ENCODE measurements at places on chromosomes 6 and 20.
A peak's percentile ranks its signal among the peaks of the same experiment; 100 is the strongest.

GRCh38 chr20:5590899-5591298, 159.3 kb upstream of the SHLD1 start:
- no peak for DNase-seq

DNA sequence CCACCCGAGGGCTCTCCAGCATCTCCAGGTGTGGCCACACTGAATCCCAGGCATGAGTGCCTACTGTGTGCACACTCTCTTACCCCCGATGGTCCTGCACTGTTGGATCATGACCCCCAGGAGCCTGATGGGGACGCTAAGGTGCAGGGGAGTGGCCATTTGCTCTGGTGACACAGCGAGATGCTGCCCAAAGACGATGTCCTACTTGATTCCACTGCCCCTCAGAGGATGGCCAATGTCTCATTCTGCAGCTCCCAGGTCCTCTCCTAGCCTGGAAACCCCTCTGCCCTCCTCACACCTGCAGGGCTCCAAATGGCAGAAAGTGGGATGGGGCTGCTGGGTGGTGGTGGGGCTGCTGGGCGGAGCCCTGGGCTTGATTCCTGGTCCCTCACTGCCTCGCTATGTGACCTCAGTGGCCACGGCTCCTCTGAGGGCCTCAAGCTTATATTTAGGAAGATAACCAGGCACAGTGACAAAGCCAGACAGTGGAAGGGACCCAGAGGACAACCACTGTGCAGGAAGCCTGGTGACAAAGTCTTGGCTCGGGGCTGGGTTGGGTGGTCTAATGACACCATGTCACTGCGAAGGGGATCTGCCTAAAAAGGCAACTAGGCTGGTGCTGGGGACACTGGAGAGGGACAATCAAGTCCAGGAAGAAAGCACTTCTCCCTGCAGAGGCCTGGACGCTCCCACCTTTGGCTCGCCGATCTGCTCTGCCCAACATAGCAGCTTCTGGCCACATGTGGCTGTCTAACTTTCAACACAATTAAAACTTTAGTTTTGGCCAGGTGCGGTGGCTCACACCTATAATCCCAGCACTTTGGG, 28.4 kb downstream of the TGM2 start:
- no peak for DNase-seq

DNA sequence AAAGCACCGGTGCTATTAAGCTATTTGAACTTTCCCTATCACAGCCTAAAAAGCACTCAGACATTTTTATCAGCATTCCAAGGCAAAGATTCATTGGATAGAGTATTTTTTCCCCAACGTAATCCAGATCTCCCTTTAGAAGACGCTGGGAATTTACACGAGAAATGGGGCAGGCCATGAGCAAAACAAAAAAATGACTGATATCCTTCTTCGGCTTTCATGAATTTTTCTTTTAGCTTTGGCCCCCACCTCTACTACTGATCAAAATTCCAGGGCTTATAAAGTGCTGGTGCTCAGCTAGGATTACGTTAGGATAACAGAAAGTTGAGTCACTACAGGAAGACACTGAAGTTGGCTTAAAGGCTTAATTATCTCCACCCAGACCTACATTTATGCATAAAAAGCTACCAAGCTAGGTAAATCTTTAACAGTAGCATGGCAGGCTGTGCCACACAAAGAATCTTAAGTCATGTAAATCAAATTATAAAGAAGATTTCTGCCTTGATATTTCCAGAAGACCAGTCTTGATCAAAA, 418.5 kb upstream of the BTBD3 start:
- DNase-seq = no peak

- DNase-seq = peak; percentile 85
Observed at GRCh38 chr6:30344868-30345671, at the start of gene RPP21. RPP21 (plus strand) TSS chr6:30345156; CDS start chr6:30345172, 16 bp downstream.

DNA sequence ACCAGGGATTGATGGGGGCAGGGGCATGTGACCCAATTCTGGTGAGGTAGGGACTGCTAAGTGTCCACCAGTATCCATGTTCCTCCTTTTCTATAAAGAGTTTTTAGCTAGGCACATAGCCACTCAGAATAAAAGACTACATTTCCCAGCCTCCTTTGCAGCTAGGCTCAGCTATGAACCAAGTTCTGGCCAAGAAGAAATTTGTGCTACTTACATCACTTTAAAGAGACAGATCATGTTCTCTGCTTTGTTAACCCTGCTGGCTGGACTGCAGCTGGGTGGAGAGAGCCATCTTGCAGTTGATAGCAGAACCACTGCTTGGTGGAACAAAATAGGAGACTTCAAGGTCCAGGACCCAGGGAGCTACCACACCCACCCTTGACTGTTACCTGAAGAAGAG, 5.3 kb upstream of the CCM2L start:
- DNase-seq = peak; percentile 17

DNA sequence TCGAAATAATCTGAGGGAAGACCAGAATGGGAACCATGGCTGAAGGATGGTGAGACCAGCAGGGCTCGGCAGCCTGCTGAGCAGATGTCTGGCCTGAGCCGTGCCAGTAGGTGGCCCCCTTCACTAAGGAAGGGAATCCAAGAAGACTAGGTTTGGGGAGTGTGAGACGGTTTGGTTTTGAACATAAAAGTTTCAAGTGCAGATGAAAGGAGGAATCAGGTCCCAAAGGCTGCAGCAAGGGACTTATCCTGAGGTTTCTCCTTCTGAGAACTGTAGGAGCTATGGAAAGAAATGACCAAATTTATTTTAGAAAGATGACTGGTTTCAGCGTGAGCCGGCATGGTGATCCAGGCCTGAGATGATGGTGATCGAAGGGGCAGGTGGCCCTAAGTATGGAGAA, 4.6 kb upstream of the OSER1 start:
- peak; percentile 72 for DNase-seq

DNA sequence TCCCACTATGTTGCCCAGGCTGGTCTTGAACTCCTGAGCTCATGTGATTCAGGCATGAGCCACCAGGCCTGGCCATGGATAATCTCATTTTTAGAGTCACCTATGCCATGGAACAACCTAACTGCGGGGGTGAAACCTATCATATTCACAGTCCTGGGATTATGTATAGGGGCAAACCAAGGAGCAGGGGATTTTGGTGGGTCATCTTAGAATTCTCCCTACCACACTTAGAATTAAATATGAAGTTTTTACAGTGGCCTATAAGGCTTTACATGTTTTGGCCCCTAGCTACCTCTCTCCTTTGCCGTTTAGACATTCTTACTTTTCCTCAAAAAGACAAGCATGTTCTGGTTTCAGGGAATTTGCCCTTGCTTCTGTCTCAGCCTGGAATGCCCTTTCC, 20.6 kb upstream of the VEGFA start:
- DNase-seq = no peak

DNA sequence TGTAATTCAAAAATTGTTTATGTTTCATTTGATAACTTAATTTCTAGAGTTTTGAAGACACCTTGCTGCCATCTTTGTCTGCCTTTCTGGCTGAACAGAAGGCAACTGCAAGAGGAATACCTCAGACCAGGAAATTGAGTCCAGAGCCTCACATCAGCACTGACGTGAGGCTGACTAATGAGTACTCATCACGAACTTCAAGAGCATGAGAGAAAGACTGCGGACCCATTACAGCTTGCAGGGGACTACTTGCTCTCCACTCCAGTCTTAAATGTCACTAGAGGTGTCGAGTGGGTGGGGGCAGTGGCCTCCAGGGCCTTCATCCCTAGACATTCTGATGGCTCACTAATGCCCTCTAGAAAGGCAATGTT, 109.5 kb upstream of the SSTR4 start:
- DNase-seq = peak; percentile 33

- DNase-seq = no peak
Observed at GRCh38 chr20:44390280-44390679, 34.8 kb downstream of the HNF4A start.

DNA sequence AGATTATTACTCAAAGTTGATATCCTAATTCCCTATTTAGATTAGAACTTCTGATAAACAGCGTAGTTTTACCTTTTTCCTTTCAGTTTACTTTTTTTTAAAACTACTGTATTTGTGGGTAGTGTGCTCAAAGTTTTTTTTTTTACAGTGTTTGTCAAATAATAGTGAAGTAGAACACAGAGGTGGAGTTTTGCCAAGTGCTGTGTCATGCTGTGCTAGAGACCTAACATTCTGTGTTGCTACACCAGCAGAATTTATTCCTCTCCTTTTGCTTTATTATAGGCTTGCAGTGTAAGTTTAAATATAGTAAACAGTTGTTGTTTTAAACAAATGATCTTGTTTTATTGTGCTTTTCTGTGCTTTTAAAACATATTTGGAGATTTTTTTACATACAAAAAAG, 125.4 kb downstream of the HIVEP1 start:
- no peak for DNase-seq

DNA sequence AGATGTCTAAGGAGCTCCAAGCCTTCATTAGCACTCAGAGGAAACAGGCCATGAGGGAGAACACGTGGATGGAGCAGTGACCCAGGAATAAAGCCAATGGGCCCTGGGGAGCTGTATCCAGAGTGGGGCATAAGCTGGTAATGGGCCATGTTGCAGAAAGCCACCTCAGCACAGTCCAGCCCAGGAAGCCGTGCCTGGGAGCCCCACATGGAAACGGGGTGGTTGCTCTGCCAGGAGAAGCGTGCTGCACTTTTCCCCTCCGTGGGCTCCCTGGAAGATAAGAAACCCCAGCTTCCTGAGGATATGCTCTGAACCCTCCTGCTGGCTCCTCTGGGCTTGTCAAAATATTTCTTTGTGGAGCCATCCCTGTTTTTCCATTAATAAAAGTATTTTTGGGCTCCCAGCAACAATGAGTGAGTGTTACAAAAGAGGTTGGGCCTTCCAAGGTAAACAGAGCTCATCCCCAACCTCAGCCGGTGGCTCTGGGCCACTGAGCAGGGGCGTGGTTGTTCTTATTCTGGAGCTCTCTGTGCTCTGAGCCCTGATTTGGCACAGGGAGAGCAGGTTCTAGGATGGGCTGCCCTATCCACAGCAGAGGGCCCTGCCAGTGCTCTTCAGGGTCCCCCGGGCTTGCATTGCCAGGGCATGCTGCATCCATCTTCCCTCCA, 31.2 kb upstream of the NFATC2 start:
- no peak for DNase-seq

DNA sequence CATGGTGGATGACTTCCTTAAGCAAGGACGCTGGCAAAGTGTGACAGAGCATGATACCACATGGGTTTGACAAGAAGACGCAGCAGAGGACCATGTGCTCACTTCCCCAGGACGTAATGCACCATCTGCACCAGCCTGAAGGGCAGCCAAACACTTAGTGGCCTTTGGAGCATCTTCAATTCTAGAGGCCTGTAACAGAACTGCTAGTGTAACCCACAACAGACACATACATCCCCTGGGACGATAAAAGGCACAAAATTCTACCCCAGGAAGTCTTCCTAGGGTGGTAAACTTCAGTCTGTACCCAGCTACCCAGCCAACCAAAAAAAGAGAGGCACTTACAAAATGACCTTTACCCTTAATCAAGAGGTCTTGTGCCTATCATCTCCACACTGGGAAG, 9.2 kb upstream of the CPNE1 start:
- DNase-seq = no peak

GRCh38 chr20:59495894-59496510, 108.3 kb upstream of the PHACTR3 start:
- peak; percentile 79 for DNase-seq

- DNase-seq = no peak
Observed at GRCh38 chr6:147479857-147480256, 28.6 kb upstream of the SAMD5 start.

DNA sequence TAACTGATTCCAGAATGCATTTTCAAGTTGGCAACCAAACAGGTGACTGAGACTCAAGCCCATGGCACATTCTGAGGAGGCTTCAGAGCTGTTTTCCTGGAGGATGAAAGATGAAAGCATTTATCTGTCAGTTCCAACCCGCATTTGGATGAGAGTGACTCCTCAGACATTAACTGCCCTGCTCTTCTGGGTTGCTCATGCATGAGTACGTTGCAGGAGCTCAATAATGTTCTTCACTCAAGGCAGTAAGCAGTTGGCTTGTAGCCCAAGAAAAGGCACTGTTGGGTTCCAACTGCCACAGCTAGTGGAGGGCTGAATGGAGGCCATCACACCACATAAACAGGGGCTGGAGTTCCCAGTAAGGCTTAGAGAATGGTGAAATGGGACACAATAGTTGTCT, 155.3 kb downstream of the FUT9 start:
- DNase-seq = no peak

- DNase-seq = peak; percentile 27
Observed at GRCh38 chr6:94751641-94752329, 825.5 kb upstream of the MANEA start.

DNA sequence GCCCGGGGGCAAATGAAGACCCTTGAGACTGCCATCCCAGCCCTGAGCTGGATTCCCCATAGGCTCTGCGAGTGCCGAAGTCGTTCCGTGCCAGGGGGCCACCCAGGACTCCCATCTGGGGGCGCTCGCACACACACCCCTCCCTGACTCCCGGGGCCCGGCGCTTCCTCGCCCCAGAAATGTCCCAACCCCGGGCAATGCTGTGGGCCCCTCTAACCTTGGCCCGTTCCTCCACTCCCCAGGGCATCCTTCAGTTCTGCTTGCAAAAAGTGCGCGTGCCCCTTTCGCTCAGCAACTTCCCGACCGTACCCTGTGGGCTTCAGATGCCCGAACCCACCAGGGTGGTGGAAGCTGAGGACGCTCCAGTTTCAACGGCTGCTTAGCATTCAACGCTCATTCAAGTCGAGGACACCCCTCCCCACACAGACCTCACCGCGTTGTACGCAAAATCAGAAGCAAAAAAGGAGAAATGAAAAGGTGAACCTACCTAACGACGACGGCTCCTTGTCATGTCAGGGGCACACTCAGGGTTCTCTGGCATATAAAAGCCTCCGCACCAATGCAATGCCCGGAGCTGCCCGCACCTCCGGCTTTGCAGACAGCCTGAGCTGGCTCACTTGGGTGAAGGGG, 25.3 kb downstream of the RIPOR2 start:
- DNase-seq = no peak
